ENCODE measurements at places on chromosomes 1 and 21. TPM values are rescaled to one million over a fixed set of nuclear protein-coding genes. Genes with fewer than 3 reads are reported as not detected.

GRCh38 chr1:112030157-112030556 lies 40.7 kb upstream of the KCND3 start:
- no peak for DNase-seq

GRCh38 chr1:112386024-112386723 lies 9.8 kb upstream of the CTTNBP2NL start:
- no peak for DNase-seq

DNA sequence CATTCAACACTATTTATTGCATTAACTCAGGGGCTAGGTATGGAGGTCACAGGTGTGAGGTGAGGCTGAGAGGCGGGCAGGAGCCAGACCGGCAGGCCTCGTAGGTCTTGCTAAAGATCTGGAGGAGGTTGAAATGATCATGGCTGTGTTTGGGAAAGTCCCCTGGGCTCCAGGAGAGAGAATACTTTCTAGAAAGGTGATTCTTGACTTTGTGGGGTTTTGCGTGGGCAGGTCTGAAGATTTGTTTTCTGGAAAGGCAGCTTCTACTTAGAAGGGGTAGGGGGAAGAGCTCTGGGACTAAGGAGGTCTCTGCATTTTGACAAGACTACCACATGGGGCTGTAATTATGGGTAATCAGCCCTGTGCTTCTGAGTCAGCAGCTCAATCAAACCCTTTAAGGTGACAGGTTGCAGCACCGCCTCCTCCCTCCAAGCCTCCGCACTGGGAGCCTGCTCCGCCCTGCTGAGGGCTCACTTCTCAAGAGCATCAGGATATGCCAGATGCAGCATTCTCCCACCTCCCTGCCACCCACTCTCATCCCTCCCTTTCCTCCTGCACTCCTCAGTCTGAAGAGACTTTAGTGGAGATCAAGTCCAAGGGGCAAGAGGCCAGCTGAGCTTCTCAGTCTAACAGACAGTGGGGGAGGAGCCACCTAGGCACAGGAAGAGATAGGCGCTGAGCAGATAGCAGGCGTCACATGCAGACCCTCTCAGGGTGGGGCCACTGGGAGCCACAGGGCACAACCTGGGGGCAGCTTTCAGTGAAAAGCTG lies 30.5 kb downstream of the SLC30A1 start:
- no peak for DNase-seq

The CFAP298 gene
- polyA plus RNA-seq: 62.8 TPM

The HRNR gene
- not detected for polyA plus RNA-seq
